ENCODE measurements at places on chromosomes 16 and 17.

GRCh38 chr16:27869411-27869810 lies 194.1 kb downstream of the GSG1L start:
- no peak for DNase-seq

DNA sequence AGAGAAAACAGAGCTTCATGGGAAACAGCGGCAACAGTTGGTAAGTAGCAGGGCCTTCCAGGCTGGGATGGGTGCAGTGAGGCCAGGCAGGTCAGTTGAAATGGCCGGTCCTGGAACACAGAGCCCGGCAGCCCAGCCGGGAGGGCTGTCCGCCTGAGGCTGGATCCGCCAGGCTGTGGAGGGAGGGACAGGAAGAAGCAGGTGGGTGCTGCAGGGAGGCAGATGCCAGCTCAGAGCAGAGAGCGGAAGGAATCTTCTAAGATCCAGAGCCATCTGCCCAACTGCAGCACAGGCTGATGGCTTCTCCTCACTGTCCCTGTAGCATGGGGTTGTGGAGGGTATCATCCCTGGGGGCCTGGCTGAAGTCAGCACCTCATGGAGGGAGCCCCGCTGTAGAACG lies 599 bp downstream of the RNF112 start:
- no peak for DNase-seq

DNA sequence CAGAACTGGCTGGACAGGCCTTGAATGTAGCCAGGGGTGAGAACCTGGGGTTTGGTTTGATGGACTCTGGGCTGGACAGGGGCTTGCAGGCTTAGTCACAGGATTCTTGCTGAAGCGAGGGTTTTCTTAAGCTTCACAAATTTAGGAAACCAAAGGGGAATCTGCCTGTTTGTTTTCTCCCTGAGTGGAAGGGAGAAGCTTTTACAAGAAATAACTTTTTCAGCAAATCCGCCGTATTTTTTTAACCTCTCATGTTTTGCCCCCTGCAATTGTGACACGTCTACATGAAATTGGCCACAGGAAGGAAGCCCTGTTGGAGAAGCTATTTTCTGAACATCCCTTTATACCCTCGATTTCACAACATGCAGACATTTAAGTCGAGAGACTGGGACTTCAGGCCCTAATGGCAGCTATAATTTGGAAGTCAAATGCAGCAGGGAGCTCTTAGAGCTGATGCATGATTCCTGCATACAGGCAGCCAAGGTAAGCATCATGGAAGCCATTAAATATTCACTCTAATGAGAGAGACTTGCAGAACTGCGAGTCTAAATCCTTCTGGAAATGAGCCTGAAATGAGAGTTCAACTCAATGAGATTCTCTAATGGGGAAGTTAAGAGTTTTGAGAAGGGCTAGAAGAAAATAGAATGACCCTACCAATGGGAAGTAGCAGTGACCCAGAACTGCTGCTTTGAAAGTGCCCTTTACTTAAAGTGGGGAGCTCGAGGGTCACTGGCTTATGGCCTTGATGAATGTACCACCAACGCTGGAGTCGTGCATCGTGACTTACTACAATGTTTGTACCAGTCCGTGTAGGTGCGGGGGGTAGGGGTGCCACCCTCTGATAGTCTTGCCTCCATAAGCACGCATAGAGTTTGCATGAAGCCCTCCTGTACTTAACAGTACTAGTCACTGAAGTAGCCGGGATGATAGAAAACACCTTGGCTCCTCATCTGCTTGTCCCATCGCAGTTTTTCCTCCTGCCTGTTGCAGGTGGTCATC lies 45.1 kb upstream of the IRF8 start:
- DNase-seq = no peak

- no peak for DNase-seq
Observed at GRCh38 chr16:83312015-83312717, 495.6 kb upstream of the HSBP1 start.

DNA sequence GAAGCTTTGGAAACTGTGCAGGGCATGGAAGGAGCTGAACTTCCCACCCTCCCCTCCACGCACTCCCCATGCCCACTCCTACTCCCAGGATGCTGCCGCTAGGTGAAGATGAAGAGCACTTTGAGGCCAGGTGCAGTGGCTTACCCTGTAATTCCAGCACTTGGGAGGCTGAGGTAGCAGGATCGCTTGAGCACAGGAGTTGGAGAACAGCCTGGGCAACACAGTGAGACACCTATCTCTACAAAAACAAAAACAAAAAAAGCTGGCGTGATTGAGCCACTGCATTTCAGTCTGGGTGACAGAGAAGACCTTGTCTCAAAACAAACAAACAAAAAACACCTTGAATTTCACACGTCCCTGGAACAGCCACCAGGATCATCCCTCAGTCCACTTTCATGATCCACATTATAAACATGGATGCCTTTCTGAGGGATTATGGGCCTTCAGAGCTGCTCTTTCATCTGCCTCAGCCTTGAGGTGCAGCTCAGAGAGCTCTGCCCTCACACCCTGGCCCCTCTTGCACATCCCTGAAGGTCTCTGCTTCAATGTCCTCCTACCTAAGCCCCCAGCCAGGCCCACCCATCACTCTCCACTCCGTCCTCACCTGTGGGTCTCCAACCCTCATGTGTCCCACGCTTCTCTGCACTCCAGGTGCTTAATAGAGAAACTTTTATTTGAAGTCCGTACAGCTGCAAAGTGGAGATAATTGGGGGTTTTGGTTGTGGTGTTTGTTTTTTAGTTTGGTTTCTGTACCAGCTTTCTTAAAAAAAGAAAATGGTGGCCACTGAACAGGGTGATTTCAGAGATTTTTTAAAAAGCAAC lies 25.8 kb downstream of the PHB1 start:
- no peak for DNase-seq

GRCh38 chr16:51453251-51453650 lies 302.2 kb upstream of the SALL1 start:
- no peak for DNase-seq

GRCh38 chr17:7083592-7083991 lies 3.5 kb upstream of the CLEC10A start:
- DNase-seq = no peak

- no peak for DNase-seq
Observed at GRCh38 chr17:51374209-51374608, 113.9 kb downstream of the UTP18 start.
